ENCODE measurements at places on chromosomes 7 and 10.
A peak's percentile ranks its signal among the peaks of the same experiment; 100 is the strongest.

DNA sequence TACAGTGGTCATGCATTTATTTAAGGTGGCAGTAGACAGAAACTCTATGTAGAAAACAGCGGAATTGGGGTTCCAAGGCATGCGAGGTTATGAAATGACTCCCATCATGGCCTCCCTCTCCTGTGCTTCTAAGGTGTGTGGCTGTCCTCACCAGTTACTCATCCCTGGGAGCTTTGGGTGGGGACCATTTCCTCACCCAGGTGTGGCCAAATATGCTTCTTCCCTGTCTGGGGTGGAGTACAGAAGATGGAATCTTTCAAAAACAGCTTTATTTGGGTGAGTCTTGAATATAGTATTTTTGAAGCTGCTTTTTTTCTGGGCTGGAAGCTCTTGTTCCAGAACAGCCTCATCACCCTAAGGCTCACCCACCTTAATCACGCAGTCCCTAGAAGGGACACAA, 139.0 kb downstream of the NRF1 start:
- no peak for DNase-seq

DNA sequence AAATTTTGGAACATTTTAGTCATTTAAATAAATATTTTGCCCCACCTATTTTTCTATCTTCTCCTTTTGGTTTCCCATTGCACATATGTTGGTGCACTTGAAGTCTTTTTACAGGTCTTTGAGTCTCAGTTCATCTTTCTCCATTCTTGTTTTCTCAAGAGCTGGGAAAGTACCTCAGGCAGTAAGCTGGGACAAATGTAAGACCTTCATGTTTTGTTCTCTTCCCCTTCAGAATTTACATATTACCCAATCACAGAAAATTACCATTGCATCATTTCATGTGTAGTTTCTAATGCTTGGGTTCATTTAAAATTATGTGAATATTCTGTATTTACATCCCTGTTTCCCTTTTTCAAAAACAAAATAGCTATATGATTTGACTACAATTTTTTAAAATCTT, 1150.0 kb upstream of the POT1 start:
- DNase-seq, result no peak

DNA sequence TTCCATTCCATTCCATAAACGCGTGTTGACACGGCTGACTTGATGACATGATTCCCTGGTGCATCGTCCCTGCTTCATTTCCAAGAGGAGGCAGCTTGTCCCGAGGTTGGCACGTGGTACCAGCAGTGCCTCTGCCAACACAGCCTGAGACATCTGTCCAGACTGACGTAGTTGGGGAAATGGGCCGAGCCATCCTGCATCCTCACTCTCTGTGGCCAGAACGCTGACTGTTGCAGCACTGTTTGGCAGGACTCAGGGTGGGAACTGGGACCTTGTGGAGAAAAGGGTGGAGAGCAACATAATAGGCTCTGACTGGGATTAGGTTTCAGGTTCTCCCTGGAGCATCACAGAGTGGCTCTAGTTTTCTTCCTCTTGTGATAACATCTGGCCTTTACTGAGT, 118.6 kb upstream of the BTBD16 start:
- DNase-seq, result no peak

GRCh38 chr10:69766161-69766910, 35.4 kb upstream of the COL13A1 start:
- DNase-seq, result no peak

GRCh38 chr7:96962221-96962885, 43.0 kb upstream of the DLX6 start:
- no peak for DNase-seq

- DNase-seq, result no peak
Measured at GRCh38 chr10:75838486-75838885, 407.1 kb downstream of the LRMDA start.

DNA sequence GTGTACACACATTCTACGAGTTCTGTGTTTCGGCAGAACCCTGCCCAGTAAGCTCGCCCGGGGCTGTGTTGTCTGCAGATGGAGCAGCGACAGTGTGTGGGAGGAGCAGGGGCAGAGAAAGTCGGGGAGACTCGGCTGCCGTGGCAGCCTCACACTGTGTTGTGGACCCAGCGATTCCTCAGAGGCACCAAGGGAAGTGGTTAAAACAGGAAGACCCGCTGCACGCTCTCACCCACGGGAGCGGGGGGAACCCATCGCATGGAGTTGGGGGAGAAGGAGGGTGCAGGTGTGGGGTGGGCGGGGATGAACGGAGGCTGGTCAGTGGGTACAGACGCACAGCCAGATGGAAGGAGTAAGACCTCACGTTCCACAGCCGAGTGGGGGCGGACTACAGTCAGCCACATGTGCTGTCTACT, 250.2 kb downstream of the ELFN1 start:
- DNase-seq, result no peak

DNA sequence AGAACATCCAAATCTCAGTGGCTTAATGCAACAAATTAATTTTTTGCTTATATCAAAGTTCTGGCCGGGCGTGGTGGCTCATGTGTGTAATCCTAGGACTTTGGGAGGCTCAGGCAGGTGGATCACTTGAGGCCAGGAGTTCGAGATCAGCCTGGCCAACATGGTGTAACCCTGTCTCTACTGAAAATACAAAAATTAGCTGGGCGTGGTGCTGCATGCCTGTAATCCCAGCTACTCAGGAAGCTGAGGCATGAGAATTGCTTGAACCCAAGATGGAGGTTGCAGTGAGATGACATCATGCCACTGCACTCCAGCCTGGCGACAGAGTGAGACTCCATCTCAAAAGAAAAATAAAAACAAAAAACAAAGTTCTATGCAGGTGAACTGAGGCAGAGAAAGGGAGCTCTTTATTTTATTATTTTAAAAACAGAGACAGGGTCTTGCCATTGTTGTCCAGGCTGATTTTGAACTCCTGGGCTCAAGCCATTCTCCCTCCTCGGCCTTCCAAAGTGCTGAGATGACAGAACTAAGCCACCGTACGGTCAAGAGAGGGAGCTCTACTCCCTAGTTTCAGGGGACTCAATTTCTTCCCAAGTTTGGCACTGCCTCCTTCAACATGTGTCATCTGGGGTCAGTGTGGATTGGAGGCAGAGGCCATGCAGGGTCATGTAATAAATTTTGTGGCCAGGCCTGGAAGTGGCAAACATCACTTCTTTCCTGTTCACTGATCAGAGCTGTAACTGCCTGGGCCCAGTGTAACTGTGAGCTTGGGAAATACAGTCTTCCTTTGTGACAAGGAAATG, 2.4 kb downstream of the ADCK2 start:
- no peak for DNase-seq

DNA sequence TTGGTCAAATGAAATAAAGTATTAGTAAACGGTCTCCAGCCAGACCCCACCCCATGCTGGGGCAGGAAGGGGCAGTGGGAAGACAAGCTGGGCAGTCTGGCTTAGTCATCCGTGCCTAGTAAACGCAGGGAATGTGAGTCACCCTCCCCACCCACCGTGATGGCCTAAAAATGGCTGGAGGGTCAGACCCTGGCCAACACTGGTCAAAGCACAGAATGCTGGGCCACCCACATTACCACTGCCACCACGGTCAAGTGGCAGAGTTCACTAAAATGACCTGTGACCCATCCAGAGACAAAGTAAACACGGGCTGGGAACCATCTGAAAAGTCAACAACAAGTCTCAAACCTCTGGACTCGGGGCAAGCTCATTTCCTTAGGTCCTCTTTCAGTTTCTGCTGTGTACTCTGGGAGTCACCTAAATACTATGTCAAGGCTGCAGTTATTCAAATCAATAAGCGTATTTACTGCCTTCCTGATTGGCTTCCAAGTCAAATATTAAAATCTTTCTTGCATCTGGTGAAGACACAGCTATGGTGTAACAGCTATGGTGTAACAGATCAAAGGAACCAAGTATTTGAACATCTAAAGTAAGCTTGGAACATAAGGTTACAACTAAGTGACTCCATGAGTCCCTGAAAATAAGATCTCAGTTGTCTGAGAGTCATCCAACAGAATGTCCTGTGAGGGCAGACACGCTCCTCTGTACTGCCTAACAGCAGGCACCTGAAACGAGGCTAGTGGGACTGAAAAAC, 3.0 kb downstream of the ZFAND2A start:
- no peak for DNase-seq

DNA sequence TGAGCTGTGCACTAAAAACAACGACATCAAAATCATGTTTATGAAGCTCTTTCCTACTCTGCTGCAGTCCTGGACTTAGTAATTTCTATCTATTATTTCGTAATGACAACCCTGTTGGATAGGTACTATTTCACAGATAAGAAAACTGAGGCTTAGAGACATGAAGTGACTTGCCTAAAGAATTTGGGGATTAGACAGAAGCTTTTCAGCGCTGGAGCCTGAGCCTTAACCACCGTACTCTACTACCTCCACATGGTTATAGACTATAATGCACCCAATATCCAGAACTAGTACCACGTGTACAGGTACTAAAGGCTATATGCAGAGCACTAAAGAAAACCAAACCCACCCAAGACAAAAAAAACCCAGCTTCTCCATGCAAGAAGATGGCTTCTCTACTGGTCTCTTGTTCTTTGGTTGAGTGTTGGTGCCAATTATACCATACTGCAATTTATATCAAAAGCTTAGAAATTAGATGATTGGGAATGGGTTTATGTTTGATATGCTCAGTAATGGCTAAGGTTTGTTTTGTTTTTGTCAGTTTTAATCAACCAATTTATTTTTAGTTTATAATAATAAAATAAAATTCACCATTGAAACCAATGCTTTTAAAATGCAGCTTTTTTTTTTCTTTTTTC, 6.5 kb upstream of the SNX10 start:
- DNase-seq, result no peak

GRCh38 chr7:41824284-41824683, 121.4 kb upstream of the INHBA start:
- no peak for DNase-seq

DNA sequence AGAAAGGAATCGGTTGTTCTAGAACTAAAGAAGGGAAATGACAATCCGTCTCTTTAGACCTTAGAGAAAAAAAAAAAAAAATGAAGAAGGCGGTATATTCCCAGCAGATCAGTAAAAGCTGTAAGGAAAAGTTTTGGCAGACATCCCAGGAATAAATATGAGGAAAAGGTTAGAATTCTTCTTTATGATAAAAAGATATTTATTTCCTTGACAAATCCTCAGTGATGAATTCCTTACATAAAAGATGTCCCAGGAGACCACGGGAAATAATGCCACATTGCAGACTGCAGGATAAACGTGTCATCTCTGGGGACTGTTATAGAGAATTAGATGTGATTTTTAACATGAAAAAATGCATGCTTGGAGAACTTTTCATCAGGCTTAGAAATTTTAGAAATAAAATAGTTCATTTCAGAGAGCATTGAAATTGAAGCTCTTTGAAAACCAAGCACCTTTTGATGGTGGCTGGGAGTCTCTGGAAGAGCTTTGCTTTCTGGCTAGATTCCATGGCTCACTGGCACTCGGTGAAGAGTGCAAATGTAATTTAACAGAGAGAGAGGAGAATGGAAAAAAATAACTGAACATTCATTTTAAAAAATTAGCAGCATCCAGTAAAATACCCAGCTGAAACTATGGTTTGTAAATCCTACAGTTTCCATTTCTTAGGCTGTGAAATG, 98.2 kb downstream of the PRPF18 start:
- no peak for DNase-seq

- no peak for DNase-seq
Measured at GRCh38 chr7:30831936-30832335, 60.7 kb downstream of the MINDY4 start.

- DNase-seq, result no peak
Measured at GRCh38 chr10:42979181-42979580, 97.7 kb upstream of the RET start.

DNA sequence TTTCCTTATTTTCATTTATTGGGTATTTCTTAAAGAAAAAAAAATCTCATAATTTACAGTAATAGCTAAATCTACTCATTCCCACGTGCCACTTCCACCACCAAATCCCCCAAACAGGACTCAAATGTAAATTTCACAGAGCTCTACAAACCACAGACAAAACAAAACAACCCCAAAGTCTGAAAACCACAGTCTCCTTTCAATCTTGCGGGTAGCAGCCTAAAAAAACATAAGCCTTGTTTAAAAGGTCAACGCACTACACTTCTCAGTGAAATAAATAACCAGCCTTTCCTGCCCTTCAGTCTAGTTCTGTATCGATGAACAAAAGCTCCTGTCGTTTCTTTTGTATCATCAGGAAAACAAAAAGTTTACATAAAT, 121.8 kb upstream of the AFAP1L2 start:
- no peak for DNase-seq

- peak; percentile 75 for DNase-seq
Measured at GRCh38 chr7:74289018-74289658, at the start of gene CLIP2. TSS of gene CLIP2 (plus strand) at chr7:74289407. CDS start at chr7:74317547, 28,140 bp downstream.

GRCh38 chr10:10792681-10793080, 225.0 kb upstream of the CELF2 start:
- no peak for DNase-seq

GRCh38 chr10:80144067-80144695, 11.7 kb downstream of the PLAC9 start:
- peak; percentile 4 for DNase-seq

GRCh38 chr10:115092258-115092554, 959 bp upstream of the ATRNL1 start:
- no peak for DNase-seq
